Stimulated activated CD8-positive, alpha-beta memory T cell treated with anti-CD3 and anti-CD28 coated beads, Interleukin-2, amount 100 ng/mL, for 1 hour (primary cell): ENCODE measurements at places on chromosomes 5 and 9.
A peak's percentile ranks its signal among the peaks of the same experiment; 100 is the strongest.

- DNase-seq, result no peak
These were observed 10.2 kb downstream of the MVB12B start for GRCh38 chr9:126336736-126337325.

GRCh38 chr5:175680020-175680419 lies 22.1 kb downstream of the HRH2 start:
- no peak for DNase-seq

GRCh38 chr5:131209506-131210150 lies 38.9 kb downstream of the LYRM7 start:
- peak; percentile 9 for DNase-seq

DNA sequence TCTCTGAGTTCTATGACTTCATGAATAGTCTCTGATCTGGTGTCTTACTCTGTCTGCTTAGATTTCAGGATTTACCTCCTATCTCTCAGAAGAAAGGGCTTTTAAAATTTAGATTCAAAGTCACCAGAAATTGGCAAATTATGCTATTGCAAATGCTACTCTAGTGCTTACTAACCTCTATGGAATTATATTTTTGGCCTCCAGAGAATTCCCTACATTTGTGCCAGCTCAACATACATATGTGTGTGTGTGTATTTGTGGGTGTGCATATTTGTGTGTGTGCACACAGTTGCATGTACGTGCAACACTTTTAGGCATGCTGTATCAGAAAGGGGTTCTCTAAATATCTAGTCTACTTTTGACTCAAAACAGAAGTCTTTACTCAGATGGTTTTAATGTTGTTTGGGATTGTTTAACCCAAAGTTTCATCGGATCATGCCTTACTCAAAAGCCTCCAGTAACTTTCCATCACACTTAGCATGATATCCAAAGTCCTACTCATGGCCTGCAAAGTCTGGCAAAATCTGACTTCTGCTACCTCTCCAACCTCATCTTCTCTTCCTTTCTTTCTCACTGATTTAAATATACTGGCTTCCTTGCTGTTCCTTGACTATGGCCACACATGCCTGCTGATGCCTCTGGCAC lies 147.6 kb upstream of the NR3C1 start:
- DNase-seq, result no peak

DNA sequence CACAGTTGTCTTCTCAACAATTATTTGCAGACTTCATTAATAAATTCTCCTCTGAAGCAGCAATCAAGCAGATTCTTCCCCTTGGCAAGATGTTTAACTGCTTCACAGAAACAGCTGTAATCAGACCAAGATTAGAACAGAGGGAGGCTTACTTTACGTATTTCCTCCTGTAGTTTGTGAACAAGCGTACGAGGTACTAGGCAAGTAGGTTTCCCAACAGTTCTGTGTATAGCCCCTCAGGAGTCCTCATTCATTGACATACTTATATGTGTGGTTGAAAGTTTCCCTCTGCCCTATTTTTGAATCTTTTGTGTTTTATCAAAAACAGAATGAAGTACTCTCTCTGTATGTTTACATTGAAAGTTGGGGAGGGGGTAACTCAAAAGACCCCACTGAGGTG lies 128.0 kb downstream of the SPATA31D1 start:
- DNase-seq, result no peak

- DNase-seq, result no peak
These were observed 11.3 kb downstream of the SIL1 start for GRCh38 chr5:139186752-139187326.

DNA sequence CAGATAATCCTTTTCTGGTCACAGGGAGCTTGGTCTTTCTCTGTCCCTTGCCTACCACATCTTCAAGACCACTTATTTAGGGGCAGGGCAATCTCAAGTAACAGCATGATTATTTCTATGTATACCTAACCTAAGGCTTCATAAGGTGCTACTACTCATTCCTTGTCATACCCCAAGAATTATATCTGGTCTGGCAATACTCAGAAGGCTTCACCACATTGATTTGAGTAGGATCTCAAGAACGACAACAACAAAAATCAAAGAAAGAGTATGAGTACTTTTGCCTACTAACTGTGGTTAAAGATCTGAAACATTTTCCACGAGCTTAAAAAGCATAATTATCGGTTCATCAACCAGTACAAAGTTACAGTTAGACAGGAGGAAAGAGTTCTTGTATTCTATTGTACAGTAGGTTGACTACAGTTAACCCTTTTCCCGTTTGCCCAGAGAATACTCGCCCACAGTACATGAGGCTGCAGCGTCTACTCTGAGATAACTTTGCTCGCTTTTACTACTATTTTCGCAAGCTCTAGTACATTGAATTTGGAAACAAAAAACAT lies 41.0 kb downstream of the FANCC start:
- DNase-seq, result no peak

DNA sequence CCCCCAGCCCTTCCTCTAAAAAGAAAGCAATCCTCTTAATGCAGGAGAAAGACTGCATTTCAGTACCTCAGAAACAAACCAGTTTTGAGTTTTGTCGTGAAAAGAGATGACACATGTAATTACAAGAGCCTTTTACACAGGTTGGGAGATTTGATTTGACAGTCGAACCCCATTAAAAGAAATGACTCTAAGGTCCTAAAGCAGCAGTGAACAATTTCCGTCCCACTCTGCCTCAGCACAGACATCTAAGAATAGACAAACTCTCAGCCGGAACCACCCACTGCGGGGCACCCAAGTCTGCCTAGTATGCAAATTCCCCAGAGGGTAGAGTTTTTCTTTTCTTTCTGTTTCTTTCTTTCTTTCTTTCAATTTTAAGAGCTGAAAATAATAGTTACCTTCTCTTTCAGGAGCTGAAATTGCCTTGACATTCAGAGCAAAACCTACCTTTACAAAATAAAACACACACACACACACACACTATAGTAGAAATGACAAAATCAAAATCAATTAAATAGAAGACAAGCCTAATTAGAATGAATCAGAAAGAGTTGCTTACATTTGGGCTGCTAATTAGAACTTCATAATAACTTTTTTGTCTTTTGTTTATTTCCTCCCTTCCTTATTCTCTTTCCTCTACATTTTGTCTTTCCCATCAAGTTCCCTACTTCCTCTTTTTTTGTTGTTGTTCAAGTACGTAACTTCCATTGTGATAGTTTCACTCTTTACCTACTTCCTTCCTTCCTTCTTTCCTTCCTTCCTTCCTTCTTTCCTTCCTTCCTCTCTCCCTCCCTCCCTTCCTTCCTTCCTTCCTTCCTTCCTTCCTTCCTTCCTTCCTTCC lies 65.1 kb downstream of the BASP1 start:
- DNase-seq, result no peak

DNA sequence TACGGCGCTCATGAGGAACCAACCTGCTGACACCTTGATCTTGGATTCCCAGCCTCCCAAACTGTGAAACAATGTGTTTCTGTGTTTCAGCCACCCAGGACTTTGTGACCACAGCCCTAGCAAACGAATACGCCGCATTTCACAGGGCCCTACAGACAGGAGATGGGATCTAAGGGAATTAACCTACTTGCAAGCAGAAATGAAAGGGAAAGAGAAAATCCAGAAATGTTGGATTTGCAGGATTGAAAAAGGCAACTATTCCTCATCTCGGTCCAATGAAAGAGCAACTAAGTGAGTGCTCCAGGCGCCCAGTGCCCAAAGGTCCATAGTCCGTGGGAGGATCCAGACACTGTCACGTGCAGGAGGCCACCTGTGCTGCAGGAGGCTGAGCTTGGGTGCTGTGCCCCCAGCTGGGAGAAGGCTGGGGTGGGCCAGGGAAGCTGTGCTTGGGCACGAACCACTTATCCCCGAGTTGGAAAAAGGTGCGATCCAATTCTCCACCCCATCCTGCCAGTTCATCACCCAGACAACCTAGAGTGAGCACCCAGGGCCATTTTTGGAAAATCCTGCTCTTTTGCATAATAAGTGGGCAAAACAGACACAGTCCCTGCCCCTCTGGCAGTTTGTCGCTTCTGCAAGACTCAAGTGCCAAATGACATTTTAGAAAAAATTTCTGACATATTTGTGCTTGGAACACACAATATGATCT lies 177.9 kb downstream of the C9orf50 start:
- DNase-seq, result no peak

GRCh38 chr5:84260140-84260539 lies 124.5 kb downstream of the EDIL3 start:
- DNase-seq, result no peak
